ENCODE measurements at places on chromosomes 5 and 9.

- peak; percentile 61 for DNase-seq
These were observed at the start of gene GGTA1 for GRCh38 chr9:121499427-121500164. Gene GGTA1, minus strand, starts transcription at chr9:121499844. Its CDS starts 31,922 bp downstream, at chr9:121467922.

GRCh38 chr9:18849270-18849669 is 183.7 kb downstream of the SAXO1 start:
- no peak for DNase-seq

DNA sequence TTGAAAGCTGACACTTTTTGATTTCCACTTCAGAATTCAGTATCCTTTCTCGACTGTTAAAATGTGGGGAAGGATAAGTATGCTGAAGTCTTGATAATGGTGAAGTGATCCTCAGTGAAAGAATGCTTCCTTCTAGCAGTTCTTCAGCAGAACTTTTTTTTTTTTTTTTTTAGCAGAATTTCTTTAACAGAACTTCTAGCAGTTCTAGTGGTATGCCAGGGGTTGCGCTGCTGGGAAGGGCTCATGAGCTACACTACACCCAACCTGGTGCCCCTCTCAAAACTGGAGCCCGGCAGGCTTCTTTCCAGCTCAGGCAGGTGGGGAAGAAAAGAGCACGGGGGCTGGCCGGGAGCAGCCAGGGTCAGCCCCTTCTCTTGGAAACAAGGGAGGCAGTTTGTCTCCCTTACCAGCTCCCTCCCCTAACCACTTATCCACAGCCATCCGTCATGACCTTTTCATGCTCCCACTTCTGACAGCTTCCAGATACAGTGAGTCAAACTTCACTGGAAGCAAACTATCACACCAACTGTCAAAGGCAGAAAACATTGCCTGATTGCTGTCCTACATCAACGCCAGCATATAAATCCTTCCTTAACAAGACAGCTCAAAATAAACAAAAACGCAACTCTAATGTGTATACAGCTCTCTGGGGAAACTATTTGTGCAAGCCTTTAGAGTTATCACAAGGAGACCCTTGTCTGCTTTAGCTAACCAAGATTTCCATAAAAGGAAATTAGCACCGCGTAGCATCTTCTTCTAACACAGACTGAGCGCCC is 211.5 kb downstream of the GAPVD1 start:
- no peak for DNase-seq

DNA sequence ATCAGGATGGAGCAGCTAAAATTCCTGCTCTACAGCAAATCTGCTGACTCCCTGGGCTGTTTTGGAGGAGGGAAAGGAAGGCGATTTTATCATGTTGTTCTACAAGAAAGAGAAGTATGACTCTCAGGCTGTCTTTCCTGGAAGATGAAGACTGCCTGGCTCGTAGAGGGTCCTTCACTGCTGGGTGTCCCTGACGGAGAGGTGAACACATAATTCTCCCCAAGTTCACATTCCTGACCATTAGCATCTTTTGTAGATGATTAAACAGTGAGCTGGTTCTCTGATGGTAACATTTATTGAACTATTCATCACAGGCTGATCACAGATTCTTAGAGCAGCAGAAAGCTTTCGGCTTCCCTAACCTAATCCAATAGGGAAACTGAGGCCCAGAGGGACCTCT is 212.4 kb upstream of the GLRA1 start:
- DNase-seq: no peak
